Posterior vena cava (tissue), 2 donors: ENCODE measurements at places on chromosomes 3 and 15. TPM values are rescaled to one million over a fixed set of nuclear protein-coding genes. Genes with fewer than 3 reads are reported as not detected.

Gene SEMA5B
- 1.3 TPM for total RNA-seq

Gene ENTPD3
- total RNA-seq, result 1.9 TPM

Gene MYLK
- total RNA-seq, result 1,887 TPM

Gene BFSP2
- not detected for total RNA-seq

Gene GP5
- total RNA-seq, result 0.09 TPM

Gene SHC4
- 6.2 TPM for total RNA-seq

Gene EXD1
- total RNA-seq, result not detected

Gene ADCY5
- 41.1 TPM for total RNA-seq

- peak; percentile 93 for DNase-seq
Measured at GRCh38 chr15:76576523-76577279, 240.1 kb downstream of the ISL2 start.

GRCh38 chr15:91193378-91193720 is 93.3 kb downstream of the SV2B start:
- no peak for DNase-seq

- no peak for DNase-seq
Measured at GRCh38 chr15:97200161-97200560, 760.3 kb upstream of the ARRDC4 start.

DNA sequence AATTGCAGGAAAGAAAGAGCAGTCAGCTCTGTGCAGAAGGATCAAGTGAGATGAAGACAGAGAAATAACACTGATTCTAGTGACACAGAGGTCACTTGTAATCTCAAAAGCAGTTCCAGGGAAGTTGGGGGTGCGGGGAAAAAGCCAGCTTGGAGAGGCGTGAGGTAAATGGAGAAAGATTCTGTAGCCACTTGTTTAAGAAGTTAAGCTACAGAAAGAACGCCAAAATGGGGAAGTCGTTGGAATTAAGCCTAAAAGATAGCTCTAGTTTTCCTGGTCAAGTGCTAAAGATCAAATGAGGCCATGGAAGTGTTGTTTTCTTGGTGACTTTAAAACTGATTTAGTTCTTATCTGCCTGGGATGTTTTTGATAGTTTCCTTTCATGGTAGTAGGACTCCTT is 152.0 kb downstream of the GREM1 start:
- no peak for DNase-seq

DNA sequence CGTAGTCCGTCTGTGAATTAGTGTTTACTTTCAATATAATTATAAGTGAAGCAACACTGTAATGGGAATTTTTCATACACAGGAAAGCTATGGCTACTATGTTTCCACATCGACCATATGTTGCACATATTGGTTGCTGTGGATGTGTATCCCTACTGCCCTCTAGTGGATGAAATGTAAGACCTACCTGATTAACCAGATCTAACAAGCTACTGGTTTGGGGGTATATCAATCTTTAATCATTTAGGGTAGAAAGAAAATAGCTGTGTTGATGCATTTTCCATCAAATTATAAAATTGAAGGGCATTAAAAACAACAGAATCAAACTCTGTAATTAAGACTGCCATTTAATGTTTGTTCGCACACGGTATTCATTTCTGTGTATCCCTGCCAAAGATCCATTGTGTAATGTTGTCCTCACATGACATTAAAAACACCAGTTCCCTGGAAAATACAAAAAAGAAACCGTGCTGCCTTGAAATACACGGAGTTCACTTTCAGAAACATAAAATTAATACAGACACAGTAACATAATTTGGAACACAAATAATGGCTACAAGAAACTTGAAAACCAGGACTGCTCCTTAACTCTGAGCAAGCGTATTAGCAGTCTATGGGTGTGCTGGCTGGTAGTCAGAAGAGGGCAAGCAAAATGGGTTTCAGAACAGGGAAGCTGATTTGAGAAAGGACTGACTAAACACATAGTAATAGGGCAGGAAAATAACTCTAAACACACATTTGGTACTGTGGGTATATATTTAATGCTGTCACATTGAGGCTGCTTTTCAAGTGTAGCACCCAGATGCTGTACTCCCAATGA is 125.1 kb downstream of the TIGIT start:
- no peak for DNase-seq

- DNase-seq, result no peak
Measured at GRCh38 chr3:192758654-192759053, 31.3 kb upstream of the FGF12 start.

DNA sequence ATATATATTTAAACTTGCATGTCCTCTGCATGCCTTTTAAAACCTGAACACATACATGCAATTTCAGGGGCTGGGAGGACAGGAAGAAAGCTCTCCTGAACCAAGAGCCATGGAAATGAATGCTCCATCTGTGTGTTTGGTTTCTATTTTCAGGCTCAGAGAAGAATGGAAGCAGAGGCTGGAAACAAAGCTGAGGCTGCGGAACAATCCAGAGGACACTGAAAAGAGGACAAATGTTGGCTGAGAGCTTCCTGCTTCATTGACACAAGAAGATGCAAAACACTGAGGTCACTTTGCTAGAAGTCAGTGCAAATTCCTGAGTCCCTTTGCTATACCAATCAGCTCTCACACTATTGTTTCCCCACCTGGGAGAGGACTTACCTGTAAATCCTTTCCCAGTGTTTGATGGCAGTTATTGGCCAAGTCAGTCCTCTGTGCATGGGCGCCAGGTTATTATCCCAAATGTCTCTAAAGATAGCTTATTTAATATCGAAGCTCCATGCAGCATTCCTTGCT is 12.7 kb downstream of the FAM240A start:
- no peak for DNase-seq

DNA sequence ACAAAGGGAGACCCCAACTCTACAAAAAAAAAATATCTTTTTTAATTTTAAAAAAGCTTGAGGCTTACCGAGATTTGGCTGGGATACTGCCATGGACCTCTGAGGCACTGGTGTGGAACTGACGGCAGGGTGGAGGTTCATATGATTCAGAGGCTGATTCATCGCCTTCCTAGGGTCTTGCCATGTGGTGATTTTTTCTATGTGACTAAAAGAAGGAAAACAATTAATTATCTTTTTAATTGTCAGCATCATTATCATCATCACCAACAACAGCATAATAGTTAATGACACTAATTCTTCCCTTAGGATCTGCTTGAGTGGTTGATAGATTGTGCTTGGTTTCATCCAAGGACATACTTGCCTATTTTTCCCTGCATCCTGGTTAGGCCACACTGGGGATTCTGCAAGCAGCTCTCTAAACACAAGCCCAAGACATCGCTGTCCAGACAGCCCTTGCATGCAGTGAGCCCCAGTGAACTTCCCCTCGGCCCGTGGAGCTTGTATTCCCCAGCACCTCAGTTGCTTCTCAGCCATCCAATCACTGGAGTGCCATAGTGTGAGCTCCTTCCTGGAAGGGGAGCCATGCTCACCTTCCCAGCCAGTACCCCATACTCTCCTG is 84.9 kb downstream of the WWTR1 start:
- no peak for DNase-seq

- DNase-seq, result no peak
Measured at GRCh38 chr3:122784436-122784835, 9.2 kb downstream of the HSPBAP1 start.
